ENCODE measurements at places on chromosomes 5 and 9.
A peak's percentile ranks its signal among the peaks of the same experiment; 100 is the strongest.

DNA sequence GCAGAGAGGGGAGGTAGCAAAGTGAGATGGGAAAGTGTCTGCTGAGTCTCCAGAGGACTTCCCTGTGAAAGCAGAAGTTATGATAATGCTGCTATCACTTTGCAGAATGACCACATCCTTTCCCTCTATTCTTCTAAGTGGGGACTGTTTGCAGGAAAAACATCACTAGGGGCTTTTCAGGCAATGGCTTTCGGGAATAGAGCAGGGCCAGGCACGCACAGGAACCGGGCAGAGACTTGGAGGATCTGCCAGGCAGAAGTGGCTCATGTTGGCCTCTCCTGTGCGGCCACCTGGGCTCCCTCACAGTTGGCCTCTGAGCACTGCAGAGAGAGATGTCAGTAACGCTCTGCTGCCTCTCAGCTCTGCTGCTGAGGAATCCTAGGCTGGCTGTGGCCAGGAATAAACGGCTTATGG lies 214.7 kb downstream of the MAST4 start:
- DNase-seq: no peak

DNA sequence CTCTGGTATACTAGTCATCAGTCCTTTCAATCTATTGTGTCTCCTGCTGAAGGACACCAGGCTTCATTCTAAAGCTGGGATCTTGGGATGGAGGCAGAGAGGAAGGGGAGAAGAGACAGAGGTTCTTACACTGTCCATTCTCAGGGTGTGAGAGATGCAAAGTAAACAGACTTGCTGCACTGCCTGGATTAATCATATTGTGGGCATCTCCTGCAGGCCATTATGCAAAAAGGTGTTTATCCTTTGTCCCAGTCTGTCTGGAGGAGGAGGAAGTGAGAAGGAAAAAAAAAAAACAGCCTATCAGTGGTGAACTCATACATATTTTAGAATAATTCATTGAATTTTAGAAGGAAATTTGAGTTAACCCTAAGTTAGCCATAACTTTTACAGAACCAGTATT lies 92.9 kb upstream of the TNPO1 start:
- DNase-seq: no peak

- DNase-seq: no peak
Observed at GRCh38 chr5:33537240-33537639, 96.5 kb downstream of the TARS1 start.

- no peak for DNase-seq
Observed at GRCh38 chr5:133595465-133595864, 16.9 kb downstream of the FSTL4 start.

DNA sequence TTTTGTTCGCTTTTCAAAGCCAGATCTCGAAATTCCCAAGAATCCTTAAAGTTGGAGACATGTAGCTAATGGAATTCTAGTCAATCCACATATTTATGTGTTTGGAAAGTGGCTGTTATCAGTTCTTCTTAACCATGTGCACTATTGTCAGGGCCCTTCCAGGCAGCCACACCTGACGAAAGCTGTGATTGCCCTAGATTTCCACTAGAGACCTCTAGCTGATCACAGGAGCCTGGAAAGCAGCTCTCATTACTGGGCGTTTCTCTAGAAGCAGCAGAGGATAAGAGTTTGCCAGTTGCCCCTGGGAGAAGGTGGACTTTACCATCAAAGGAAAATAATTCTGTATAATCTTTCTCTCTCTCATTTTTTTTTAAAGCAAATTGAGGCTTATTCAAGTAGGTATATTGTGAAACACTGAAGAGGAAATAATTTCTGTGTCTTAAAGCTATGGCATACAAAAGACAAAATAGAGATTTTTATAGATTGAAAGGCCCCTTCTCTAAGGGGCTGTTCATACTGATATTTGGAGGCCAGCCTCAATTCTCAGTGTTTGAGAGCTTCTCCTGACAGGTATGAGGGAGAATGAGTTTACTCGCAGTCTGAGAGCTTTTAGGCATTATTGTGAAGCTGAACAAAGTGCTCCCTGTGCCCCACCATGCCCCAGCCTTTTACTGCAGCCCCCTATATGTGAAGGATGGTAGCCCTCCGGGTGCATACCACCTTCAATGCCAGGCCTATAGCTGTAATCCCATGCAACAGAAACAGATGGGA lies 405.4 kb upstream of the ACTBL2 start:
- no peak for DNase-seq

DNA sequence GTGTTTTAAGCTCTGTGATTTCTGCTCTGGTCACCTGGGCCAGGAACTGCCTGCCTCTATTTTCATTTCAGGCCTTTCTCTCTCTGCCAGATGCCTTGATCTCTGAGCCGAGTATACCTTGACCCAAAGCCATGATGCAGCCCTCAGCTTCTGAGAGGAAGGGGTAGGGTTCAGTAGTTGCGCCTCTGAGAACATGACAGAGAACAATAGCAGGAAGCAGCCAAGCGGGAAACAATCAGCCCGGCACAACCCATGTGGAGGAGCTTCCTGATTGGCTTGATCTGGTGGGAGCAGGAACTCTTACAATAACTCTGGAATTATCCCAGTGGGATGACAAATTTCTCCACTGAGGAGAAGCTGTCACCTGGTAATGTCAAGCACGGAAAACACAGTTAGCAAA lies 127.4 kb downstream of the PALM2AKAP2 start:
- peak; percentile 39 for DNase-seq

- no peak for DNase-seq
Observed at GRCh38 chr9:117191504-117192261, 223.2 kb downstream of the ASTN2 start.

DNA sequence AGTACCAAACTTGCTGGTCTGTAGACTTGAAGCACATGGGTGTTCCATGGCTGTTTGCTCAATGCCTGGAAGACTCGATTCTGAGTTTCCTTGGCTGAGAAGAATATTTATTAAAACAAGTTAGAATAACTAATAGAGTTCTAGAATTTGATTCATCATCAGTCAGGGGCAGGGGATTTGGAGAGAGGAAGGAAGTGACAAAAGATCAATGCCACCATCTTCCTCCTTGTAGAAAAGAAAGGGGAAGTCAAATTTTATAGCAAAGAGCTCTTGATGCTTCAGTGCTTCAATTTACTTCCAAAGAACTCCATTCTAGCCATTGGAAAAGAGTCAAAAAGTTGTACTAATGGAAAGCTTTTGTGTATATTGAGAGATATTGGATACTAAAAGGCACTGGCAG lies 236.3 kb downstream of the MCTP1 start:
- DNase-seq: no peak

DNA sequence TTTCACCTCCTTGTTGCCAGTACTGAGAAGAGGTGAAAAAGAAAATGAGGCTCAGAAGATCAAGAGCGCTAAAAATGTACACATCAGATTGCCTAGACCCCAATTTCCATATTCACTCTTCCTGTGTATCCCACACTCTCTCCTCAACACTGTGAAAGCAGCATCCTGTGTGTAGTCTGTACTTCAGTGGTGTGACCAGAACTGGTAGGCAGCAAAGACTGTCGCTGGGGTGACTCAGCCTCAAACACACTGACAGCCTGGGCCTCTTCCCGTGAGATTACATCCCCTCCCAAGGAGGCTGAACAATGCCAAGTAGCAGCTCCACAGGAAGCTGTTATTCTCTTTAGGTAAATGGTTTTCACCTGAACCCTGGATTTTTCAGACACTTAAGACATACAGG lies 135.5 kb downstream of the CCDC192 start:
- DNase-seq: no peak

DNA sequence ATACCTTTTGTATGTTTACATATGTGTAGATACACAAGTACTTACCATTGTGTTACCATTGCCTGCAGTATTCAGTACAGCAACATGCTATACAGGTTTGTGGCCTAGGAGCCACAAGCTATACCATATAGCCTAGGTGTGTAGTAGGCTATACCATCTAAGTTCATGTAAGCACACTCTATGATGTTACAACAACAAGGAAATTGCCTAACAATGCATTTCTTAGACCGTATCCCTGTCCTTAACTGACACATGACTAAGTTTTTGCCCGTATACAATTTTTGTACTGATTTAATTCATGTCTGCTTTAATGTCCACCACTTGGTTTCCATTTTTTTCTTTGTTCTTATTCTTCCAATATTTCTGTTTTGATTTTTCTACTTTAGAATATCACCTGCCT lies 18.5 kb downstream of the TNPO1 start:
- DNase-seq: no peak

DNA sequence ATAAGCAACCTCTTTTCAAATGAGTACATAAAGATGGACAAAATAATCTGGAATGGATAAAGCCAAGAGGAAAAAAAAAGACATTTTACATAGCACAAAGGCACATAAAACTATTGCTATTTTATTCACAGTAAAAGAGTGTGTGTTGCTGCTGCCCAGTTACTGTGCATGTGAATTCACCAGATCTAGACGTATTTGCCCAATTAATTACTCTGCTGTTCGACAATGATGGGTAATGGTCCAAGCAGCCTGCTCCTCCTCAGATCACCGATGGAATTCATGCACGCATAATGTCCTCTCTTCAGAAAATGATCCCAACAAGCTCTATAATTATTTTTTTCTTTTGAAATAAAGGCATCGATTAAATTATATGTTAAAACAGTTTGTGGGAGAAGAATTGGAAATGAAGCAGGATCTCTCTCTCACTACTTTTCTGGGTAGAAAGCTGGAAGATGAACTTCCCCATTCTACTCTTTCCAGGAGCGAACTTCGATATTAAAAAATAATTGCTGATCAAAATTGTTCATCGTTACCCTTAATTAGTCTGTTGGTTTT lies 357.4 kb upstream of the CCNH start:
- no peak for DNase-seq

DNA sequence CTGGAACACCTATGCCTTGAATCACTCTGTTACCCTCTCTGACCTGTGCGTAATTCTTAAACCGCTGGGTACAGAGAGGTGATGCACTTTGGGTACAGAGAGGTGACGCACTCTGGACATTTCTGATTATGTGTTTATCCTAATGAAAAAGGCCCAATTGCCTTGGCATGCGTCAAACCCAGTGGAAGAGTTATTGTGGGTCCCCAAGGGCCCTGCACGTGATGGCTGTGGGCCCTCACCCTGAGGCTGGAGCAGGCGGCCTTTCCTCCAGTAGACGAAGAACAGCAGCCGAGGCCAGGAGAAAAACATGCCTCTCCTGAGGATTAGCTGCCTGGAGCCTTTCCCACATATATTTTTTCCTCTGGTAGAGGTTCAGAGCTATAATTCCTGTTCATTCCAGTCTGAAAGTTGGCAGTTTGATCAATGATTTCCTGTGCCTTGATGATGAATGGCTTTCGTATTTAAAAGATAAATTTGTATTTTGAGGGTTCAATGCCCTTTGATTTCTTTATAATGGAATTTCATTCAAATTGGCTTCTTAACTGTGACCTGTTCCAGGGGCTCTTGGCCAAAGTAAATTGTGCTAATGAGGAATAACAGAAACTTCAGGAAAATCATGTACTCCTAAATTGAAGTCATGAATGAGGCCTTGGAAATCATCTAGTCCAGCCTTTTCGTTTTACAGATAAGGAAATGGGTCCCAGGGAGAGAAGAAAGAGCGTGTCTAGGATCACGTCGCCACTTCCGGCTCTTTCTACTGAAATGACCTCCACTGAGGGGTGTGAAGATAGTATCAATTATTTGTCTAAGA lies 22.8 kb downstream of the ACER2 start:
- DNase-seq: no peak

DNA sequence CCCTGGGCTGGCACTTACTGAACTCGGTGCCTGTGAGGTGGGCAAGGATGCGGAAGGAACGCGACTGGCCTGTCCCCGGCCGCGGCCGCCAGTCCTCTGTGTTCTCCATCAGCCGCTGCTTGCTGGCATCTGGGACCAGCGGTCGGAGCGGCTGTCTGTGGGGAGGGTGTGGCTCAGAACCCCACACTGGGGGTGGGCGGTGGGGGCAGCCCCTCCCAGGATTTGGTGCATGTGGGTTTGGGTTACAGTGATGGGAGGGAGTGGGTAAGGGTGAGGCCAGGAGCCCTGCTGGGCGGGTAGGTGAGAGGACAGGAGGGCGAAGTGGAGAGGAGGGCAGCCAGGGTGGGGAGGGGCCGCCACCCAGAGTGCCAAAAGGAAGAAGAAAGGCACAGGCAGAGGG lies 6.4 kb downstream of the PDLIM7 start:
- DNase-seq: no peak

GRCh38 chr9:122261469-122261881 lies 3.2 kb downstream of the RBM18 start:
- DNase-seq: no peak

GRCh38 chr9:116506685-116507084 lies 180.4 kb upstream of the TRIM32 start:
- no peak for DNase-seq

DNA sequence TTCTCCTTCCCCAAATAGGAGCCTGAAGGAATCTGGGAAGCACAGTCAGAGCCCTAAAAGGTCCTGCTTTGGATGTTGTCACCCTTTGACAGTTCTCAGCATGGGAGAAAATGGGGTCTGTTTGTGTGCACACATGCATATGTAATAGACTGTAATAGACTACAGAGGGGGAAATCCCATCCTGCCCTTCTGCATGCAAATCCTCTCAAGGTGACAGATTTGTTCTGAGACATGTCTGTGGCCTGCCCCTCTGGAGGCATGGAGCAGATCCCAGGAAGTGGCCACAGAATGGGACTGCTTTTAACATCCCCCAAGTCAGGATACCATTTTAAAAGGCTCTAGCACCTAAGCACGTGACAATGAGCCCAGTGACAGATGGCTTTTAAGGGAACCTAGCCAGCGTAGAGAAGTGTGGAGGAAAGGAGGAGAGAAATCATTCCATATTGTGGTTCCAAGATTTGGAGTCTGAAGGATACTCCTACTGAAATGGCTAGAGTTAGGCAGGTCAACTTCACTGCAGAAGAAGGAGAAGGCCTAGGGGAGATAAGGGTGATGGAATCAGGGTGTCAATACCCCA lies 483.5 kb downstream of the SPOCK1 start:
- no peak for DNase-seq

GRCh38 chr9:69760278-69760610 lies 433 bp upstream of the PTAR1 start:
- no peak for DNase-seq

- DNase-seq: no peak
Observed at GRCh38 chr5:173961418-173961817, 27.6 kb upstream of the C5orf47 start.

- no peak for DNase-seq
Observed at GRCh38 chr9:115533511-115533910, 415.6 kb upstream of the TNC start.

DNA sequence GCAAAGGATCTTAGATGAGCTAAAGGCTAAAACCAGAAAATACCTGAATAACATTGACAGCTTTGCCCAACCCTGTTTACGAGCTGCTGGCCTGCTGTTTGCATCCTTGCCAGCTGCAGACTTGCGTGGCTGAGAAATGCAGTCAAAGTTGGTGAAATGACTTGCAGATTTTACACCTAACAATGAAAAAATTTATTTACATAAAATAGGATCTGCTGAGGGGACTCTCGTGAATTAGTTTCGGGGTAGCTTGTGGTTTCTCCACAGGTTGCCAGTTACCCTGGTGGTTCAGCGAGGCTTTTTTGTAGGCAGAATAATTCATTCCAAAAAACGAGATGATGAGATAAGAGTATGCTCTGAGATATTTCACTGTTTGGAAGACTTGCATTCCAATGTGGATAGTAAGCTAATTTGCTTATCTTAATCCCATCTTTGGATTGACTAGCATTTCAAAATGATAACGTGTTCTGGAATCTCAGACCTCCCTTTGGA lies 65.7 kb upstream of the FANCC start:
- DNase-seq: no peak
